ENCODE measurements at places on chromosomes 12 and 14.
A peak's percentile ranks its signal among the peaks of the same experiment; 100 is the strongest.

- no peak for DNase-seq
Observed at GRCh38 chr12:12734054-12734453, 16.9 kb downstream of the CDKN1B start.

GRCh38 chr12:119208626-119209061 is 29.9 kb downstream of the HSPB8 start:
- DNase-seq: peak; percentile 76

GRCh38 chr14:23306412-23307145 is at the start of gene BCL2L2:
TSS of gene BCL2L2 (plus strand) at chr14:23306833. CDS start at chr14:23307768, 935 bp downstream.
- DNase-seq: peak; percentile 96

- no peak for DNase-seq
Observed at GRCh38 chr14:106875503-106875902, 1349.1 kb downstream of the TMEM121 start.

DNA sequence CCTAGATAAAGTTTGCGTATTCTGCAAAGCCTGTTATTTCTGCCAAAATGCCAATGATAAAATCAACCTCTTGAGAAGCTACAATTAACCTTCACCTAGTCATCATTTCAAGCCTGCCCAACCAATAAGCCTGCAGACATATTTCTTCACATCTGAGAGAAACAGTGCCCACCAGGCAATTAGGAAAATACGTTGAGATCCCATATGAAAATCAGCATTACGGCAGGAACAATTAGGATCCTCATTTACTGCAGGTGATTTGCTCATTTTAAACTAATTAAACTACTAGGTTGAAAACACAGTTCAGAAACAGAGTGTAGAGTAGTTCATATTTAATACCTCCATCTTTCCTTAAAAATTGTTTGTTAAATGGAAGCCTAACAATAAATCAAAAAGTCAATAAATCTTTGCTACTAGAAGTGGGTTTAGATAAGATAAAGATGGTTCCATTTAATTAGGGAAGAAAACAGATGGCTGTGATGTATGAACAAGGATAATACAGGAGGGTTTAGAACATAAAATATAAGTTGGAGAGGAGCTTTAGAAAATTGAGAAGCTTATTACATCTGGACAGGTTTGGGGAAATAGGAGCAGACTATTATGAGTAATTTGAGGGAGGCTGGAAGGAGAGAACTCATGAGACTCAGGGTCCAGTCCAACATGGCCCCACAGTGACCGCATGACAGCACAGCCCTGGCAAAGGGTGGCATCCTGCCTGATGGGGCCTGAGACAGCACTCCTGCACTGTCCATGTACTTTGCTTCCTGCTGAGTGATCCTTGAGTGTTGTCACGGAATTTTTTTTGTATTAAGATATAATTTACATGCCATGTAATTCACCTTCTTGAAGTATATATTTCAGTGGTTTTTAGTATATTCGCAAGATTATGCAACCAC is 26.9 kb upstream of the PYGL start:
- DNase-seq: no peak

GRCh38 chr14:93676416-93676958 is 111.8 kb downstream of the PRIMA1 start:
- DNase-seq: no peak
